ENCODE measurements at places on chromosomes 13 and 19. TPM values are rescaled to one million over a fixed set of nuclear protein-coding genes. Genes with fewer than 3 reads are reported as not detected.

Gene ZNF561
- 18.7 TPM for total RNA-seq

GRCh38 chr13:32443111-32443510 is 15.2 kb upstream of the N4BP2L1 start:
- no peak for DNase-seq

- DNase-seq, result no peak
Measured at GRCh38 chr19:38710416-38710702, 33.9 kb downstream of the CAPN12 start.

GRCh38 chr13:44906713-44907112 is 82.6 kb downstream of the NUFIP1 start:
- DNase-seq, result peak; percentile 69

GRCh38 chr19:11581740-11582139 is 4.3 kb upstream of the ACP5 start:
- no peak for DNase-seq

DNA sequence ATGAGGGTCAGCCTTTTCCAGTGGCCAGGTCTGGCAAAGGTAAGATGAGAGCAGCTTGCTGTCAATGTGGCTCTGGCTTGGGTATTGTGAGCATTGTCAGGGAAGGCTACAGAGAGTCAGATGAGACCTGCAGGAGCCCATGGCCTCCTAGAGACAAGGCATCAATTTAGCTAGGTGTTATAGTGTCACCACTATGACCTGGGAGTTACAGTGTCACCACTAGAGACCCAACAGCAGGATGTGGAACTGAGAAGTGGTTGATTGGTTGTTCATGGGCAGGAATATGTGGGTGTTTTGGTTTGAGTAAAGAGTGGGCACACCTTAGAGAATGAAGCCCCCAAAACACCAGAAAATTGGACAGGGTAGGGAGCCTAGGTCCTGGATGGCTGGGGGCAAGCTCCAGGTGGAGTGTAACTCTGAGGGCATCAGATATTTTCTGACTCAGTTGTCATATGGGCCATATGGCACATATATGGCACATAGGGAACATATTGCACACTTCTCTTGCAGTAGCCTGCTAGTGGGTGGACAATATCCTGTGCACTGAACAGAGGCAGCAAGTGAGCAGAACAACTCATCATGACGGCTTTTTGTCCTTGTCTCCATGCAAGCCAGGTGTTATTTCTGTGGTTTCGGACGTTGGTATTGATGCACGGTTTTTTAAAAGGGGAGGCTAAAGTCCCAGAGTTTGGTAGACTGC is 46.3 kb upstream of the CEACAM21 start:
- DNase-seq, result no peak

- DNase-seq, result no peak
Measured at GRCh38 chr13:98480915-98481877, 95.7 kb downstream of the STK24 start.

DNA sequence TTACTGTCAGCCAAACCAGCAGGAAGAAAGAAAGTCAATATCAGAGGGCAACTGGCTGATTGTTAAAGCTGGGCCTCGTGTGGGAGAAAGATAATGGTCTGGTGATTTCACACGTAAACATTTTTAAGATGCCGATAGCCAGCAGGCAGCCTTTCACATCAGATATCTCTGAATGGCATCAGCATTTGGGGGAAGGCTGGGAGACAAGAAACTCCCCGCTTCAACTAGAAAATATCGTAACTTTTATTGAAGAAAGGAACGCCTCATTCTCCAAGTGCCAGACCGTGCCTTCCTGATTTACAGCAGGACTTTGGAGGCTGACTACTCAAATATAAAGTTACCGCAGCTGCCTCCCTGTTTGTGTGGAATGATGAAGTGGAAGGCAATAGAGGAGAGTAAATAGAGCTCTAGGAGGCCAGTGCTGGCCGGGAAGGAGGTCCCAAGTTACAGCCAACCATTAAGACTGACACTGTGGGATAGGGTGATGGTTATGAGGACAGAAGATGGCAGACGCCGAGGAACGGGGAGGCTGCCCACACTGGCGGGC is 284.3 kb upstream of the MAB21L1 start:
- DNase-seq, result peak; percentile 39

Data from stomach (tissue), 19 donors.